NCI-H460 (cell line): ENCODE measurements at places on chromosomes 16 and 17. TPM values are rescaled to one million over a fixed set of nuclear protein-coding genes. Genes with fewer than 3 reads are reported as not detected.

GRCh38 chr16:82082543-82083244, 47.6 kb downstream of the HSD17B2 start:
- no peak for DNase-seq

GRCh38 chr17:37294888-37295287, 80.9 kb upstream of the C17orf78 start:
- DNase-seq: no peak

- DNase-seq: no peak
Measured at GRCh38 chr17:29016345-29017210, 10.7 kb upstream of the SEZ6 start.

DNA sequence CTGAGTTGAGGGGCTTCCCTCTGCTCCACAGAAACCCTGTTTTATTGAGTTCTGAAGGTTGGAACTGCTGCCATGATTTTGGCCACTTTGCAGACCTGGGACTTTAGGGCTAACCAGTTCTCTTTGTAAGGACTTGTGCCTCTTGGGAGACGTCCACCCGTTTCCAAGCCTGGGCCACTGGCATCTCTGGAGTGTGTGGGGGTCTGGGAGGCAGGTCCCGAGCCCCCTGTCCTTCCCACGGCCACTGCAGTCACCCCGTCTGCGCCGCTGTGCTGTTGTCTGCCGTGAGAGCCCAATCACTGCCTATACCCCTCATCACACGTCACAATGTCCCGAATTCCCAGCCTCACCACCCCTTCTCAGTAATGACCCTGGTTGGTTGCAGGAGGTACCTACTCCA, 26.0 kb downstream of the STH start:
- no peak for DNase-seq

Gene GPRC5B
- 0.10 TPM in 1 of 2 replicates, not detected in the other for total RNA-seq

Gene ASPHD1
- total RNA-seq: 8.5 and 11.6 TPM in 2 replicates

Gene HSD17B2
- total RNA-seq: not detected in 2 replicates
